ENCODE measurements at places on chromosomes 12 and 14.

DNA sequence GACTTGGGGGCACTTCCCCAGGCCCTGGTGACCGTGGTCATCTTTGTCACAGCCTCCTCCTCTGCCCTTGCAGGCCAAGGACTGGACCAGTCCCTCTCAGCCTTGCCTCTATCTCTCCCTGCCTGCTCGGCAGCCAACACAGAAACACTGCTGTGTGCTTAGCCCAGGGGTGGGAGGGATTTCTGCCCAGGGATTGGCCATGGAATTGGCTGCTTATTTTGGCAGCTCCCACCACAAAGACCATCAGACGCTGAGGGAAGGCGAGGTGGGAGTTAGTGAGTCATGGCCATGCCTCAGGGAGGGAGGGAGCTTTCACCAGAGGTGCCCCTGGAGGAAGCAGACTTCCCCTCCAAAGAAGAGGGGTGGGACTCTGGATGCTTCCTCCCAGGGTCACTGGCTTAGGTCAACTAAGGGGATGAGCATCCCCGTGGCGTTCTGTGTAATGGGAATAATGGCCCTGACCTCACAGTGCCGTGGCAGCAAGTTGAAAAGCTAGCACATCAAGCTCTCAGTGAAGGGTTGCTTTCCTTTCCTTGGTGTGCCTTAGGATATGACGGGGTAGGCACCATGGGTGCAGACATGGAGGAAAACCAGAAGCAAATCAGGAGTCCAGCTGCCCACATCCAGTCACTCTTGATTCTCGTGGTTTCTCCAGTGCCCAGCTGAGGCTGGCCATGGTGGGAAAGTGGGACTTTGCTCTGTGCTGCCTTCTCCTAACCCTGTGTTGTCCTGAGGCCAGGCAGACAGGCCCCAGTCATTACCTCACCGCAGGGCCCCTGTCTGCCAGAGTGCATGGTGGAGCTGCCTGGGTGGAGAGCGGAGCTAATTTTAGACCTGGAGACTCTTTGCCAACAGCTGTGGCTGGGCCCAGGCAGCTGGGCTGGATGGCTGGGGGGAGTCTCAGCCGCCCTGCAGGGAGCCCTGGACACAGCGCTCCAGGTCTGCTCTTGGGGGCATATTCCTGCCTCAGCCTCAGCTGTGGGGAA lies 21.4 kb downstream of the B4GALNT3 start:
- no peak for DNase-seq

DNA sequence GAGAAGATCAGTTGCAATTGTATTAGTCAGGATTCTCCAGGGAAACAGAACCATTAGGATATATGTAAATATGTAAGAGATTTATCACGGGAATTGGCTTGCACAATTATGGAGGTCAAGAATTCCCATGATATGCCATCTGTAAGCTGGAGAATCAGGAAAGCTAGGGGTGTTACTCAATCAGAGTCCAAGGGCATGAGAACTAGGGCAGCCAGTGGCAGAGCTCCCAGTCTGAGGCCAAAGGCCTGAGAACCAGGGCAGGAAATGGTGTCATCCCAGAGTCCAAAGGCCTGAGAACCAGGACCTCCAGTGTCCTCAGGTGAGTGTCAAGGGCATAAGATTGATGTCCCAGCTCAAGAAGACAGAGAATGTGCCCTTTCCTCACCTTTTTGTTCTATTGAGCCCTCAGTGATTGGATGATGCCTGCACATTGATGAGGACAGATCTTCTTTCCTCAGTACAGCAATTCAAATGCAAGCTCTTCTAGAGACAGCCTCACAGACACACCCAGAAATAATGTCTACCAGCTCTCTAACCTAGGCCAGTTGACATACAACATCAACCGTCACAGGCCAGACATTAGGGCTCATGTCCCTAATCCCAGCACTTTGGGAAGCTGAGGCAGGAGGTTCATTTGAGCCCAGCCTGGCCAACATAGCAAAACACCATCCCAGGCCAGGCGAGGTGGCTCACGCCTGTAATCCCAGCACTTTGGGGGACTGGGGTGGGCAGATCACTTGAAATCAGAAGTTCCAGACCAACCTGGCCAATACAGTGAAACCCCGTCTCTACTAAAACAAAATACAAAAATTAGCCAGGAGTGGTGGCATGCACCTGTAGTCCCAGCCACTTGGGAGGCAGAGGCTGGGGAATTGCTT lies 34.9 kb upstream of the ZNF740 start:
- no peak for DNase-seq

- DNase-seq = no peak
These were observed 10.0 kb upstream of the TEX22 start for GRCh38 chr14:105388110-105388951.

DNA sequence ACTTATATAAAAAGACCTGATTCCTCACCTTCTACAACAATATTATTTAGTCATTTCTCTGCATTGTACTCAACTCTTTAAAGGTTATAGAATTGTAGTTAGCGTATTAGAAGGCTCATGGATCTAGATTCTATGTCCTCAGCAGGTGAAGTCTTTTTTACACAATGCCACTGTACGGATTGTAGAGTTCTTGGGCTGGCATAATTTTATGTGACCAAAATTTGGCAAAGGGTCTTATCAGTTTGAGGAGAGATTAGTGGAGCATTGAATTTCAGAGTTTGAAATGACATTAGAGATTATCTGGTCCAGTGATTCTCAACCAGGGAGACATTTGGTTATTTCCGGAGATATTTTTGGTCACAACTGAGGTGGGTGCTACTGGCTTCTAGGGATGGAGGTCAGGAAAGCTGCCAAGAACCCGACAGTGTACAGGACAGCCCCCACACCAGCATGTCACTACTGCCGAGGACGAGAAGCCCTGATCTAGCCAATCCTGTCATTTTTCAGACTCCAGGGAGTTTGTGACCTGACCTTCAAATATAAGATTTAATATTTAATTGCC lies 63.9 kb downstream of the BICD1 start:
- no peak for DNase-seq

DNA sequence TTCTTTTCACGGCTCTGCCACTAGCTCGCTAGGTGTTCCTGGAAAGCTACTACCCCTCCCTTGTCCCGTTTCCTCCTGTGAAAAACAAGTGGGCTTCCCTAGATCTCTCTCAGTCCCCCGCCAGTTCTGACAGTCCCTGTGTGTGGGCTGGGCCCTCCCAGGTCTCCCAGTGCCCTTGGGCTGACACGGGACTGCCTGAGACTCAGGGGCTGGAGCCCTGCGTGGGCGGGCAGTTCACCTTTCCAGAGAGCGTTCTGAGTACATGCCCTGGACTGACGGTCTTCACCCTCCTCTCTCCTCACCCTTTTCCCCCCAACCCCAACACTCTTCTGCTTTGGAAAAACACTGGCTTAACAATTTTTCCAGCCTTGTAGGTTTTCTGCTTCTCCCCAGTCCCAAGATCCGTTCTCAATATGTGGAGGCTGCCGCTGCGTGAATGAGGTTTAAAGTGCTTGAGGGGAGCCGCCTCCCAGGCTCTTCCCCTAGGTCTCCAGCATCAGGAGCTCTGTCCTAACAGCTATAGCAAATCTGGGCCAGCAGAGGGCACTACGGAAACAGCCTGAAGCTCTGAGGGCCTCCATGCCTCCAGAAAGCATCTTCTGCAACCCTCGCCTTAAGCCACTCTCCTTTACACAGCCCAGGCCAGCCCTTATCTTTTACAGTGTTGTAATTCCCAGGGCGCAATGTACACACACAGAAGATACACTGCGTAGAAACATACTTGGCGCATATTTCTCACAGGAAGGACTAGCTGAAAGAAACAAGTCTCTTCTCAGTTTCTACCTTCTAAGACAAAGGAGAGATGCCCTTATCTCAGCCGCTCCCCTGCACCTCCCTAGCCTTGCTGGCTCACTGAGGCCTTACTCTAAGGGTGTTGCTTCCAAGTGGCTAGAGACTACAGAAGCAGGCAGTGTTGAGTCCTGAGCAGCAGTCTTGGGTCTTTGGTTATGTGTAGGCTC lies 10.4 kb upstream of the DCD start:
- no peak for DNase-seq

- DNase-seq = no peak
These were observed 208.4 kb downstream of the PPM1H start for GRCh38 chr12:62726471-62726980.

DNA sequence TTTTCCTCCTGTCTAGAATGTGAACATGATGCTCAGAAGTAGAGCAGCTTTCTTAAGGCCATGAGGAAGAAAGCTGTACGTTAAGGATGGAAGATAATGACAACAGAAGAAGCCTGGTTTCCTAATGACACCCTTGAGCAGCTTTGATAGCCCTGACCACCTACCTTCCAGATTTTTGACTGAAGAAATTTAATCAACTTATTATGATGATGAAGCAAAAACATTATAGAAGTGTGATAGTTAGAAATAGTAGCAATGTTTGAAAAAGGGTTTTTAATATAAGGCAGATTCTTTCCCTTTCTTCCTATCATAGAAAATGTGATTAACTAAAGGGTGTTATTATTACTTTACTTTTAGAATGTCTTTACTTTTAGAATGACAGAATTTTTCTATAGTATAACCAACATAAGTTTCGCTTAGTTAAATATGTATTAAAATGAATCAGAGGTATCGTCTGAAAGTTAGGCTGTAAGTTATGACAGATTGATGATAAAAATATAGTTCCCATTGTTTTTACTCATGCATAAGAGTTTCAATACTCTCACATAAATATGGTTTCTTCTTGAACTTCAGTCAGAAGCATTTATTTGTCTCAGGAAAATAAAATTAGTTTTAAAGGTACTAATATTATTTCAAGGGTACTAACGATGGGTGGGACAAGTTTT lies 50.1 kb upstream of the PPFIA2 start:
- DNase-seq = no peak

DNA sequence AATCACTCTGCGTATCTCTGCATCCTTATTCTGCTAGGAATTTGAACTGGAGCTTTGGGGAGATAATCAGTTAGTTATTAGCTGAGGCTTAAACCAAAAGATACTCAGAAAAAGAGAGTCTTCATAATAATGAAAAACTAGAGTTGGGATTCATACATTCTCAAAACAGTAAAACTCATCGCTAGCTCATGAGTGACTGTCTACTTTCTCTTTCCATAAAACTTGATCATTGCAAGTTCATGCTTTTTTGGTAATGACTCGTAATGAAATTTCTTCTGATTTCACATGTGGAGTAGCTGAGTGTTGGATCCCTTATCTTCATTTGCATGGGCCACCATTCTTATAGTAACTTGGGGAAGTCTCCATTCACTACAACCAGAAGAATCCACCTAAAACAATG lies 397.7 kb downstream of the PDZRN4 start:
- no peak for DNase-seq

DNA sequence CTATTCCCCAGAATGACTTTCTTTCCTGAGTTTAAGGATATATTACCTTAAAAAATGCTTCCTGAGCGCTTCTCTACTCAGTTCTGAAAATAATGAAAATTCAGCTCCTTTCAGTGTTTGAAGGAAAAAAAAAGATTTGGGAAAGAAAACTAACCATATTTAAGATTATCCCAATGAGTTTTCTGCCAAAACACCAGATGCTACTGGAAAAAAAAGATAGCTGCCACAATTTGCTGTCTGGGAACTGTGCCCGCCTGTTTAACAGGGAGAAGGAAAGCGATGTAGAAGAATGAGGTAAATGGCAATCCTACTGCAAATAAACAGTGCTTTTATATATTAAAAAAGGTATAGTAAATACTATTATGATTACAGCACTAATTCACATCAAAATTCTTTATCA lies 367.6 kb upstream of the PRICKLE1 start:
- no peak for DNase-seq

- no peak for DNase-seq
These were observed 4.3 kb downstream of the SLC16A7 start for GRCh38 chr12:59600171-59600570.

DNA sequence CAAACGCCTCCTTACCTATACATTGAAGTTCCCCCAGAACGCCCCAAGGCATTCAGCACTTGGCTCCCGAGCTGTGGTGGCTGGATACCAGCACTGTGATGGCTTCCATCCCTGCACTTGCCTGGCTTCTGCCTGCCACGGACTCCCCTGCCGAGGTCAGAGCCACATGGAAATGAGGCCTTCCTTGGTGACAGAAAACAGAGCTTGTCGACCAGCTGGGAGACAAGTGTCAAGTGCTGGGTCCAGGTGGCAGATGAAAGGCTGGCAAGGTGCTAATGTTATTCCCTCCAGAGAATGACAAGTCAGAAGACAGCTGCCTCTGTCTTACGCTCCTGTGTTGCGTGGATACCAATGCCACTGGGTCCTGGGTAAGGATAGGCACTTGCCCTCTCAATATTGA lies 26.2 kb upstream of the GNG2 start:
- DNase-seq = no peak

DNA sequence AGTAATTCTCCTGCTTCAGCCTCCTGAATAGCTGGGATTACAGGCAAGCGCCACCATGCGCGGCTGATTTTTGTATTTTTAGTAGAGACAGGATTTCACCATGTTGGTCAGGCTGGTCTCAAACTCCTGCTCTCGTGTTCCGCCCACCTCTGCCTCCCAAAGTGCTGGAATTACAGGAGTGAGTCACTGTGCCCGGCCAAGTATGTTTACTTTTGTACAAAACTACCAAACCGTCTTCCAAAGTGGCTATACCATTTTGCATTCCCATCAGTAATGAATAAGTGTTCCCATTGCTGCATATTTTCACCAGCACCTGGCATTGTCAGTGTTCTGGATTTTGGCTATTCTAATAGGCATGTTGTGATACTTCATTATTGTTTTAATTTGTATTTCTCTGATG lies 8.4 kb upstream of the KRT6A start:
- no peak for DNase-seq

DNA sequence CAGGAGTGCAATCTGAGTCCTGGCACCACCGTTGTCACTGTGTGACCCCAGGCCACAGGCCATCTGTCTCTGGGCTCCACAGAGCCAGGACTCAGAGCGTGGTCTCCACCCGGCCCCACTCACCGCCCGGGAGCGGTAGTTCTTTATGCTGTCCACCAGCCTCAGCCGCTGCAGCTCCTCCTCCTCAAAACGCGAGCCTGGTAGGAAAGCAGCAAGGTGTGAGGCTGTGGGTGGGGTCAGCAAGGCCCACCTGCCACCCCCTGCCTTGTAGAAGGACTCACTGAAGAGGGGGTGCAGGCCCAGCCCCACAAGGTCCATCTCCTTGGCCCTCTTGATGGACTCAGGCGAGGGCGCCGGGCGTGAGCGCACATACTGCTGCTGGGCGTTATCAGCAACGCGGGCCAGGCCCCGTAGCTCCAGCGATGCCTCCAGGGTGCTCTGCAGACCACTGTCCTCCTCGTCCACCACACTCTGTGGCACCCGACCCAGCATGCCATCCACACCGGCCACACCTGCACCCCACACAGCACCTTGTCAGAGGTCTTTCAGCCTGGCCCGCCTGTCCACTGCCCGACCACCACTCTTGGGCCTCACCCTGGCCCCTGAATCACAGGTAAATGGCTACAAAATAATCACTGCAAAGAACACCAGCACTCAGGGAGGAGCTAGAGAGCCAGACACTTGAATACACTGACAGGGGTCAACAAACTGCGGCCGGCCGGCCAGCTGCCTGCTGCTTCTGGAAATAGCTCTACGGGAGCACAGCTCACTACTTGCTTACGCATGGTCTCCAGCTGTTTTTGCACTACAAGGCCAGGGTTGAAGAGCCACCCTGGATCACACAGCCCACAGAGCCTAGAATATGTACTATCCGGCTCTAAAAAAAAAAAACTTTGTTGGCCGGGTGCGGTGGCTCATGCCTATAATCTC lies 16.3 kb downstream of the CFAP73 start:
- no peak for DNase-seq
